Adrenal gland (tissue), 19 donors: ENCODE measurements at places on chromosomes 1 and 21. TPM values are rescaled to one million over a fixed set of nuclear protein-coding genes. Genes with fewer than 3 reads are reported as not detected.

Gene TTLL10
- total RNA-seq: not detected

Gene PEAR1
- 11.0 TPM for total RNA-seq

Gene PKP1
- not detected for total RNA-seq

Gene INAVA
- total RNA-seq: not detected

Gene LRRC71
- 0.19 TPM for total RNA-seq

Gene DENND2C
- 4.2 TPM for total RNA-seq

Gene CRNN
- total RNA-seq: not detected

Gene SELENBP1
- 35.3 TPM for total RNA-seq

Gene ASAP3
- 122 TPM for total RNA-seq

Gene TCHH
- 0.30 TPM for total RNA-seq

Gene ZSWIM5
- 22.0 TPM for total RNA-seq

Gene RALGPS2
- 36.7 TPM for total RNA-seq

Gene GPX7
- total RNA-seq: 29.5 TPM

Gene NBPF10
- 1.9 TPM for total RNA-seq

Gene LRRC38
- total RNA-seq: 7.9 TPM

Gene CLCA2
- total RNA-seq: 0.17 TPM

Gene PTPRF
- total RNA-seq: 45.3 TPM

Gene TPTE
- total RNA-seq: not detected

Gene ANGPTL3
- total RNA-seq: not detected

Gene SYNC
- 35.4 TPM for total RNA-seq
